ENCODE measurements at places on chromosomes 11 and 22.

DNA sequence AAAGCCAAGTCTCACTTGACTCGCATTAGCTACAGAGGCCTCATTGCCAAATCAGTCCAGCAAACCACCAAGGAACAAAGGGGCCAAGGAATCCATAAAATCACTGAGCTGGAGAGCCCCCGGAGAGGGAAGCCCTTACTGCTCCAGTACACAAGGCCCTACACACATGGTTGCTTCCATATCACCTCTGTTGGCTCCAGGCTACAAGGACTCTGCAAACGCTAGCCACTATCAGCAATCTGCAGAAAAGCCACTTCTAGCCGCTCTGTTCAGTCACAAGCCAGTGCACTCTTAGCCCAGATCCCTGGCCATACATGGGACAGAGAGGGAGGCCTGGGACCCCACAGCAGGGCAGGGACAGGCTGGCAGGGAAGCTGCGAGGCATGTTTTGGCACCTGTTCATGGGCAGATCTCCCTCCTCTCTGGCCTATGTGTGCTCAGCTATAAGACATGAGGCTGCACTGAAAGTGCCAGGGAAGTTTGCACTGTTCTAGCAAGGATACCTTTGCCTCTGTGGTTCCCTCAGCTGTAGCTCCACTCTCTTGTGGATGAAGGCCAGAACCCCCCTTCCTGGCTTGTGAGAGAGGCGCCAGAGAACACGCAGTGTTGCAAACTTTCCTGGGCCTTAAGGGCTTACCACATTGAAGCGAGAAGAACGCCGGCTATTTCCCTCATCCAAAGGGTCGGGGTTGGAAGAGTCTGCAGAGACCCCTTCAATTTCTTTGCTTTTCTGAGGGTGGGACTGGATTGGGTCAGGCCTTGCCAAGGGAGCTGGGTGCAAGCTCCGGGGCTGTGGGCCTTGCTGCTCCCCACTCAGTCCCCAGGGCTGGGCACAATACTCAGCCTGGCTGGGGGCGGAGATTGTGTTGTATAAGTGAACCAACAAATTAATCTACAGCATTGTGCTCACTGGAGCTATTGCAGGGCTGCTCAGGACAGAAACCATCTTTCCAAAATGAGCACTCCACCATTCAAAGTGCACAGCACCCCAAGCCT is 108.7 kb upstream of the PITPNB start:
- no peak for DNase-seq

DNA sequence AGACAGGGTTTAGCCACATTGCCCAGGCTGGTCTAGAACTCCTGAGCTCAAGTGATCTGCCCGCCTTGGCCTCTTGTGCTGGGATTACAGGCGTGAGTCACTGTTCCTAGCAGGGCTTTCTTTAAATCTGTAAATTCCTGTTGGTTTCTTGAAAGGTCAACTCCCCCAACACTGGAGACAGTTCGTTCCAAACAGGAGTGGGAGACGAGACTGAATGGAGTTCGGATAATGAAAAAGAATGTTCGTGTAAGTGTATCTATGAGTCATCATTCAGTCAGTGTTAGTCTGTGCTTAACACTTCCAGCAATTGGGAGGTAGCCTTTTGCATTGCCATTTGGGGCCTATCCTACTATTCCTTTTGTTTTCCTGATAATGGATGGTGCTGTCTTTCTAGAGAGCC is 10.0 kb upstream of the BACE1-AS start:
- no peak for DNase-seq

DNA sequence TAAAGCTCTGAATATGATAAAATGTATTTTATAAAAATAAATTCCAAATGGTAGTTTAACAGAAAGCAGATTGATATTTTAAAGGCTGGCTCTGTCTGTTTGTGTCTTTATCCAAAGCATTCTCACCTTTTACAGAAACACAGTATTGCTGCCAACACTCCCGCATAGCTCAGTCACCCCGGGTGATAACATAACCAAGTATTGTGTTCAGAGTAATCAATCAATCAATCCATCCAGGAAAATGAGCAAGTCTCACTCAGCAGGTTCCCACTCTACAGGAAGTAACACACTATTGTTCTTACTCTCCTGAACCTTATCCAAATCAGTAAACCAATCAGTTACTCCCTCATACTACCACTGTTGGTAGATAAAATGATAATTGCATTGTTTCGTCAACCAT is 203.4 kb downstream of the LRRC4C start:
- DNase-seq: no peak

DNA sequence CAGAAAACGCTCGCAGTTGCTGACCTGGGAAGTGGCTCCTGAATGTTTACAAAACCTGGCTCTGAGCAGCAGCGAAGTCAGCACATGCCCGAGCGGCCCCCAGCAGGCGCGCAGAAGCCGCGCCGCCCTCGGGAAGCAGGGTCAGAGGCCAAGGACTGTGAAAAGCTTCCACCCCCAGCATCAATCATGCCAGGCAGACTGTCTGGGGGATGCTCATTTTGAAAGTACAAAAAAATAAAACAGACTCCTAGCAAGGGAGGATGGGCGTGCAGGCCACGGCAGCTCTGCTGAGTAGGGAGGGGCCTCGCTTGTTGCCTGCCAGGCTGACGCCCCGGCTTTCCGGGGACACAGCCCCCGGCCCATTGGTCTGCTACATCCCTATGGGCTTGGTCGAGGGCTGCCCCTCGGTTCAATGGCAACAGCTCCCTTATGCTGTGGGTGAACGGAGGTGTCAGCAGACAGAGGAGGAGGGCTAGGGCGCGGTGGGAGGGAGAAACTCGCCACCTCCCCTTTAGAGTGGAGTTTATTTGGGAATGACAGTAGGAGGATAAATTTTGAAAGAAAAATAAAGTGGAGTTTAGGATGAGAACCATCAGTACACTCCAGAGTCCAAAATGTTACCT is 37.7 kb upstream of the GNB1L start:
- DNase-seq: no peak

DNA sequence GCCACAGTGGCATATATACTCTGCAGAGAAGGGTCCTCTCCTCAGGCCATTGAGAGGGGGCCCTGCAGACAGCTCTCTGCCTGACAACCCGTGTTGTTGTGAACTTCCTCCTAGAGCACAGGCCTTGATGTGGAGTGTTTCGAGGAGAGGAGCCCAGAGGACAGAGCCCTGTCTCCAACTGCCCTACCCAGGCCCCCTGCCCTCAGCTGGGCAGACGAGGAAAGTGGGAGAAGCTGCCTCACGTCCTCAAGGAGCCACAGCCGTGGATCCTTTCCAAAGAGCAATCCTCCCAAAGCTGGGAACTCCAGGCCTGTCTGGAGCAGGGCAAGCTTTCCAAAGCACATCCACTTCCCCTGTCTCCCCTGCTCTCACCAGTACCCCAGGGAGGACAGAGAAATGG is 10.7 kb downstream of the LMO1 start:
- no peak for DNase-seq

- DNase-seq: no peak
These were observed 7.8 kb downstream of the CCDC90B start for GRCh38 chr11:83278351-83278750.

- no peak for DNase-seq
These were observed 3.4 kb downstream of the POU2AF3 start for GRCh38 chr11:111301842-111302118.

GRCh38 chr11:66492161-66492865 is 12.1 kb downstream of the DPP3 start:
- DNase-seq: no peak

DNA sequence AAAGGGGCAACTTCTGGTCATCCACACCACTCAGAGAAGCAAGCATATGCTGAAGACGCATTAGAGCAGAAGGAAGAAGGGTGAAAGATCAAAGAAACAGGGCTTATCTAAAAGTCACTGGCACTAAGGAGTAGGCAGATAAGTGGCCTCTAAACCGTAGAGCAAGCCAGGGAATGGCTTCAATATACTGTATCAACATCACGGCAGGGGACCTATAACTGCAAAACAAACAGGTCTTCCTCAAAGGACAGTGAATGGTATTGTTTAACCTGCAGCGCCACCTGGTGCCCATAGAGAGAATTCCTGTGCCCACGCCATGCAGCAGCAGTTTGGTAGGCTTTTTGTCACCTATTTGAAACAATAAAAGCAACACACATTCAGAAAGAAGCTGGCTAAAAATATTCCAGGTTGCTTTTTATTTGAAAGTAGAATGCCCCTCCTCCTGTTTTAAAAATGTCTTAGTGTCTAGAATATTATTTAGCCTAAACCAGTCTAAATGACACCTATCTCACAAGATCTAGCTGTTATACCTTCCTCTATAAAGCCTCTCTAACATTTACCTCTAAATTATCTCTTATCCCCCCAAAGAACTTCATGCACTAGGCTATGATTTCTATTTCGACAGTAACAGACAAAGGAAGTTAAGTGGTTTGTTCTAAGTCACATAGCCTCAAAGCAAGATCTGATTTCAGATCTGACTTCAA is 21.8 kb downstream of the SNX19 start:
- DNase-seq: peak; percentile 42

DNA sequence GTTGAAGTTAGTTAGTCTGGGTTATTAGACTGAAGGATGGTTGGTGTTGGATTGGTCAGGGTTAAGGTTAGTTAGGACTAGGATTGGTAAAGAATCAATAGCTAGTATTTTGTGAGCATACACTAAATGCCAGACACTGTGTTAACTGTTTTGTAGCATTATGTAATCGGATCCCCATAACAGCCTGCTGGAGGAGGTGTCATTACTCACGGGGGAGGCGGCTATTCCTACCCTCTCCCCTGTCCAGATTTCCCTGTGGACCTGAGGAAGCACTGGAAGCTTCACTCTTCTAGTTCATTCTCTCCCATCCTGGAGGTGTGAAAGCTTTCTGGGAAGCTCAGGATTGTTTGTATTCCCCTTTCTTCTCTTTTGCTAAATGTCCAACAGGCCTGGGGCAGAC is 40.5 kb upstream of the KCNJ11 start:
- no peak for DNase-seq

DNA sequence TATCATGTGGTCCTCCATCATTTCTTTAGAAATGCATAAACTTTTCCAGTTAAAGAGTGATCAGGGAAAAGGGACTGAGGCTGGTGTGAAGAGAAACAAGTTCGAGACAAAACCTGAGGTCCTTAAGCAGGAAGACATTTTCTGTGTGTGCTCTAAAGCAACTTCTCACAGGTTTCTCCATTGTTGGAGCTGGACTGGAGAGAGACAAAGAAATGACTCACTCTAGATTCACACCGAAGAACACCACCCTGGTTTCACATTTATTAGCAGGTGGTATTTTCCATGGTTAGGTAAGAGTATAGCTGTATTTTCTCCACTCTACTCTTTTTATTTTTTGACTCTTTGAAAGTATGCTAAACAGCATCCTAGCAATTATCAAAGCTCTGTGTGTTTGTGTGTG is 736.4 kb downstream of the KCNA4 start:
- DNase-seq: no peak

DNA sequence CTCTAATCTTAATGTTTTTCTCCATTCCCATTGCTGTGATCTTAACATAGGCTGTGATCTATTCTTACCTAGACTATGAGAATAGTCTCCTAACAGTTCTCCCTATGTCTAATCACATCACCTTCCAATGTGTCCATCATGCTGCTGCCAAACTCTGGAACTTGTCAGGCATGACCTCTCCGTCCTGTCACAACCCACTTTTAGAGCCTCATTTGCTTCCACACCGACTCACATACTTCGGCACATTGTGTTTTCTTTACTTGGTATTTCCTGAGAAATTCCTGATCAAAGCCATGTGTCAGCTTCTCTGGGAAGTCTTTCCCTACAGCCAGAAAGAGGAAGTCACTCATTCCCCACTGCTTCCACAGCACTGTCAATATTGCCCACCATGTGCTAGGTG is 40.5 kb upstream of the BIRC3 start:
- DNase-seq: no peak

DNA sequence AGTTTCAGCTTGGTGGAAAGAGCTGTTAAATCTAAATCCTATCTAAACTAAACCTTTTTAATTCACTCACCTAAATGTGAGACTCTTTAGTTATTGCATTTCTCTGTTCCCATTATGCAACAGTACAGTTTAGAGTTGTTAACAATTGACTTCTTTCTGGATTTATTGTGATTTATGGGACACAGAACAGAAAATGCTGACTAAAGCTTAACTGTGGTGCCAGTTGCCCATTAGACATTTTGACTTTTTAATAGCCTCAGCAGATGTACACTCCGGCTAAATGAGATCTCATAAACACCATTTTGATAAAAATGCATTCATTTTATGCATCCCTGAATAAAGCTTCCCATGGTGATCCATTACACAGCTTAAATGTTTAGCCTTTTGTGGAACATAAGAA is 356.6 kb downstream of the CASP12 start:
- DNase-seq: no peak

DNA sequence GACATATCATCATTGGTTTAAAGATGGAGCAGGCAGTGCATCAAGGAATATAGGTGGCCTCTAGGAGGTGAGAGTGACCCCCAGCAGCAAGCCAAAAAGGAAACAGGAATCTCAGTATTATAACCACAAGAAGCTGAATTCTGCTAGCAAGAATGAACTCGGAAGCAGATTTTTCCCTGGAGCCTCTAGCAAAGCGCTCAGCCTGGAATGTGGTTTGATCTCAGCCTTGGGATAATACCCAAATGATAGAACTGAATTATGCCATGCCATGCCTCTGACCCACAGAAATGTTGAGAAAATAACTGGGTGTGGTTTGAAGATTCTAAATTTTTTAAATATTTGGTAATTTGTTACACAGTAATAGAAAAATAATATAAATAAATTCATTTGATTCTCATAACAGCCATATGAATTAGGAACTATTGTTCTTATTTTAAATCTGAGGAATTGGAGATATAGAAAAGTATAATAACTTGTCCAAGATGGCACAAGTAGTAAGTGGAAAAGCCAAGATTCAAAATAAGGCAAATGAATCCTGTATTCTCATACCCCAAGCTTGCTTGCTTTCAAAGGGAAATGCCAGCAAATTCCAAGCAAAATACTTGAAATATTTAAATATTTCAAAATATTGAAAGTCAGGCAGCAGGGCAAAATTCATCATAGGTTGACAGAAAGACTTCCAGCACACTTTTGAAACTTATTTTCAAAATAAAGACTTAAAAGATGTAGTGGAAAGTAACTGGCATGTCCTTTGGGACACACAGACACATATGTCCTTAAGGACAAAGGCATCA is 567.4 kb downstream of the KCNA4 start:
- DNase-seq: no peak

- no peak for DNase-seq
These were observed 520.0 kb upstream of the LUZP2 start for GRCh38 chr11:23976841-23977271.

GRCh38 chr11:62508336-62509058 is 38.1 kb downstream of the AHNAK start:
- no peak for DNase-seq

GRCh38 chr22:30843245-30843644 is 125.3 kb downstream of the MORC2 start:
- no peak for DNase-seq

- DNase-seq: no peak
These were observed 241.6 kb downstream of the FAM76B start for GRCh38 chr11:95547976-95548375.

Measured in NK-92 treated with Interleukin-12 subunit alpha and Interleukin-12 subunit beta, amount 100 ng/mL, for 24 hours (cell line).